ENCODE measurements at places on chromosomes 3 and 15.

- no peak for DNase-seq
Measured at GRCh38 chr3:119310071-119310470, 15.9 kb downstream of the ARHGAP31 start.

DNA sequence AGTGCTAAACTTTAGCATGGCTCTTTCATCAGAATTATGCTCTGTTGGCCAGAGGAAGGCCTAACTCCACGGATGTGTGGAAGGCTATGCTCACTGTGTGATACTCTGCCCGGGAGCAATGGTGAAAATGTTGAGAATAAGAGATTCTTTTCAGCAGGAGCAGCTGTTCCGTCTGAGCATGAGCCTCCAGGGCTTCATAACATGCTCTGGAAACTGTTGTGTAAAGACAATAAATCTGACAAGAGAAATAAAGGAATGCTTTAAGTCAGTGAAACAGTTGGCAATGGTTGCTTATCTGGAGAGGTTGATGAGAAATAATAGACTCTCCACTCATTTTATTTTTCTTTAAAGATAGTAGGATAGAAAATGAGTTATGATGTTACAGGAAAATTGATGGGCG, 269.8 kb downstream of the DIPK2A start:
- DNase-seq: no peak

DNA sequence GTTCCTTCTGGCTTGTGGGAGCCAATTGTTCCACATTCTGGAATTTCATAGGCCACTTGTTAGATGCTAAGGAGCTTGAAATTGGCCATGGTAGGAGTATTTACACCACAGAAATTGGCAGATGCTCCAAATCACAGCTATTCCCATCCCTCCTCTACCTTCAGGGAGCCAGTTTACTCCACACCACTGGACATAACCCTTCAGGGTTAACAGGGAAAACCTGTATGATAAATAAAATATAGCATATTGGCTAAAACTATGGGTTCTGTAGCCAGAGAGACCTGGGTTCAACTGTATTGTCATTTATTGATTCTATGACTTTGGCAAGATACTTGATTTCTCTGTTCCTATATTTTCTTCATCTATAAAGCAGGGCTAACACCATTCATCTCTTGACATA, 384.2 kb upstream of the PROK2 start:
- no peak for DNase-seq

- no peak for DNase-seq
Measured at GRCh38 chr3:139564294-139564861, 24.8 kb upstream of the RBP1 start.

GRCh38 chr3:30112902-30113484, 493.4 kb upstream of the TGFBR2 start:
- no peak for DNase-seq

- DNase-seq: no peak
Measured at GRCh38 chr15:99408236-99409096, 157.2 kb downstream of the LRRC28 start.

- DNase-seq: peak; percentile 3
Measured at GRCh38 chr15:68383161-68384074, 48.5 kb downstream of the ITGA11 start.

DNA sequence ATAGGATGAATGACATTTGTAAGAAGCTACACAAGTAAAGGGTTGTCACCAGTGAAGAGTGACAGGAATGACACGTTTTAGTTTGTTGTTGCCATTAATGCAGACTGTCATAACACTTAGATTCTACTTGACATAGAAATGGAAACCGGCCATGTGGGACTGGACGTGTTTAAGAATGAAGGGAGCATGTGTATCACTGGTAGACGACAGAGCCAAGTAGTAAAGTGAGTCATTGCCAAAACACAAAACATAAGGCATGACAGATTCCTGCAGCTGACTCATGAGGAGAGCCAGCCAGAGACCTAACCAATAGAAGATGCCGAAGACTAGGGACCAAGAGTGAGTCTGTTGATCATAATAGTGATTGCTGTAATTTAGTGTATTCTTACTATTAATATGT, 106.2 kb upstream of the PLAAT1 start:
- DNase-seq: no peak

DNA sequence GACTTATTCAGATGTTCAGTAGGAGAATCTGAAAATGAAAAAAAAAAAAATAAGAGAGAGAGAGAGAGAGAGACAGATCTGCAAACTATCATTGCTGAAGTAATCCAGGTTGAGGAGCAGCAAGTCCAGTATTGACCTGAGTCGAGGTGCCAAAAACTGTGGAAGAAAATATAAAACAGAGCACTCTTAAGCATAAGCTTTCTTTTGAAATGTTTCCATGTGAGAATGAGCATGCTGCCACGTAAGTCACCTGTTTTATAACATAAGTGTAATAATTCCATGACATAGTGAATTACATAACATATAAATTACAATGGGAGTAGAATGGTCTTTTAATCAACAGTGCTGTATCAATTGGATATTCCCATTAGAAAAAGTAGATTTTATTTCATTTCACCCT, 218.2 kb downstream of the BCHE start:
- no peak for DNase-seq

DNA sequence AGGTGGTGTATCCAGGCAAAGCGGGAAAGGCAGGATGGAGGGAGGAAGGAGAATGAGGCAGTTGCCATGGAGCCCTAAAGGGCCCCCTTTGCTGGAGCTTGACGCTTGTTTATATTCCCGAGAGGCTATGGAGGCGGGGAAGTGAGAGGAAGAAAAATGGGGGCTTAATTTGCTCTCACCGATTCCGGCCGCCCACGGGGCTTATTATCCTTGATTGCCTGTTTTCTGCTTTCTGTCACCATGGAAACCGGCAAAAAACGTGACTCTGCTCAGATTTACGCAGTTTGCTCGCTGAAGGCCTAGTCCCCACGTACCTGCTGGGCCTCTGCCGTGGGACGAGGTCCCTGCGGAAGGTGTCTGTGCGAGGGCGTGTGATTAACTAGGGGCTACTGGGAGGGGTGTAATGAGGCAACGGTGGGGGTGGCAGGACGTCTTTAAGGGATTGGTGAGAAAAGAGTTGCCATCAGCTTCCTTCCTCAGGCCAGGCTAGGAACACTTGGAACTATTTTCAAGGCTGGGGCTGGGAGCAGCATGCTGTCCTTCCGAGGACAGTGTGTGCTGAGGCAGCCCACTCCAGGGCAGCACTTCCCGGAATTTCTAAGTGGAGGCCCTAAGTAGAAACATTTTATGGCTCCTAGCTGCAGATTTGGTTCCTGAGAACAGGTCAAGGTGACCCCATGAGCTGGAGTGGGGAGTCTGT, 110.8 kb upstream of the NDN start:
- DNase-seq: peak; percentile 27

- DNase-seq: no peak
Measured at GRCh38 chr15:31062911-31063310, 38.6 kb downstream of the TRPM1 start.

GRCh38 chr3:94063496-94064119, 747 bp downstream of the NSUN3 start:
- DNase-seq: no peak

GRCh38 chr3:179882292-179882691, 154.4 kb downstream of the PEX5L start:
- DNase-seq: no peak

- no peak for DNase-seq
Measured at GRCh38 chr3:42697289-42698051, 5.1 kb downstream of the HHATL start.

DNA sequence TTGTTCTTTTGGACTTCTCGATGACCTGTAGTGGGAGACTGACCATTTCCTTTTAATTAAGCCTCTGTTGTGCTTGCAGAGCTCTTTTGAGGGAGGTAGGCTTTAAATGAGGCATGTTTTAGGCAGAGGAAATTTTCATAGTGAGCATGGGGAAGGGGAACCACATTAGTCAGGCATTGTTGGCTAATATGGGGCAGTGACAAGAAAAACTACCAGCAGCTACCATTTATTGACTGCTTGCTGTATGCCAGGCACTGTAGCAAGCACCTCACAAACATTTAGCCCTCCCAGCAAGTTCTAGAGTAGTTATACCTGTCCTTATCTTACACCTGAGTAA, 10.9 kb downstream of the ATG7 start:
- no peak for DNase-seq

GRCh38 chr3:3665961-3666640, 133.1 kb upstream of the LRRN1 start:
- no peak for DNase-seq

- DNase-seq: no peak
Measured at GRCh38 chr15:89129123-89129815, 41.0 kb downstream of the ABHD2 start.

GRCh38 chr3:139574026-139574947, 34.7 kb upstream of the RBP1 start:
- no peak for DNase-seq

DNA sequence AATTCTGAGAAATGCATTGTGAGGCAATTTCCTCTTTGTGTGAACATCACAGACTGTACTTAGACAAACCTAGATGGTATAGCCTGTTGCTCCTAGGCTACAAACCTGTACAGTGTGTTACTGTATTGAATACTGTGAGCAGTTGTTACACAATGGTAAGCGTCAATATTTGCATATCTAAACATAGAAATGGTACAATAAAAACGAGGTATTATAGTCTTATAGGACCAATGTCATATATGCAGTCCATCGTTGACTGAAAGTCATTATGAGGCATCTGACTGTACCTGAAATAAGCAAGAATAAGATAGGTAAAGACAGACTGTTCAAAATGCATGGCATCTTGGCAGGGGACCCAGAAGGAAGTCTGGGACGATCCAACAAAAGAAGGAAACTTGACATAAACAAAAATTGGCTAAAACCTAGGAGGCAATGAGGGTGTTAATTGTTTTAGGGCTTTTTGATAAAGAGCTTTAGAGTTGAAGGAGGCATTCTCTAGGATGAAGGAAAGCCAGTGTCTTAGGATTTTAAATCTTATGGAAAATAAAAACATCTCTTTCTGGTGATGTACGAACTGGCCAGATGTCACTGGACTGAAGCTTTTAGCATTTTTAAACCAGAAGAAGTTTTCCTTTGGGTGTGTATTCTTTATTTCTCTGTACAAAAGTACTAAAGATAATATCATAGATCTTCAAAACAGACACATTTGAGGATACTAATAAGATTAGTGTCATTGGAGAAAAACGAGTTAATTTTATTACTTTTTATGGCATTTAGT, 9.2 kb upstream of the SPRED1 start:
- DNase-seq: no peak

- DNase-seq: no peak
Measured at GRCh38 chr3:127074900-127075360, 92.0 kb downstream of the PLXNA1 start.

GRCh38 chr3:170910542-170910941, 2.1 kb upstream of the EIF5A2 start:
- no peak for DNase-seq

DNA sequence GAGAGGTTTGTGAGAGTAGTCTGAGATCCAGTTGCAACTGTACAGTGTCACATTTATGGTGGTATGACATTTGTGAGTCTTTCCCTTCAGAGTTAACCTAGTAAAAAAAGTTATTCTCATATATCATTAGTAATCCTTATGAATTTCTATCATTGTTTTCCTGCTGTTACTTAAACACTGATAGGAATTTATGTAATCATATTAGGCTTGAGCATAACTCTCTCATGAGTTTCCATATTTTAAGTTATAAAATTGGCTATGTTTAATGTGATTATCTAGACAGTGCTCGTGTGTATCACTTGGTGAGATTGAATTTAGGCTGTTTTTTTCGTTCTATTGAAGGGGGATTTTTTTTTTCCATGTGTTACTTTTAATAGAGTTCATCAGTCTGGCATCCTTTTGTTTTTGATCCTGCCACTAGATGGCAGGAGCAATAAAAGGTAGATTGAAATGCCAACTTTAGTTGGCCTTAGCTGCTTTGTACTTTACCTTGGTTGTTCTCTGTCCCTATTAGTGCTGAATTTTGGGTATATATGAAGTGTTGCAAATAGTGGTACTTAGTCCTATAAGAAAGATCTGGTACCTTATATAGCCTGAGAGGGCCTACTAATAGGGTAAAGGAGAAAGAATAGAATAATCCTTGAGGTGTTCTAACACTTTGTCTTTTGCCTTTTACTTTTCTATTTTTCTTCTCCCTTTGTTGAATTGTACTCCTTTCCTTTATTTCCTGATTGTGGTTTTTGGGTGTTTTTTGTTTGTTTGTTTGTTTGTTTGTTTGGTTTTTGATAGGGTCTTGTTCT, 17.9 kb downstream of the STT3B start:
- no peak for DNase-seq

- DNase-seq: no peak
Measured at GRCh38 chr15:79185199-79185598, 94.6 kb upstream of the RASGRF1 start.
